ENCODE measurements at places on chromosomes 13 and 19.

DNA sequence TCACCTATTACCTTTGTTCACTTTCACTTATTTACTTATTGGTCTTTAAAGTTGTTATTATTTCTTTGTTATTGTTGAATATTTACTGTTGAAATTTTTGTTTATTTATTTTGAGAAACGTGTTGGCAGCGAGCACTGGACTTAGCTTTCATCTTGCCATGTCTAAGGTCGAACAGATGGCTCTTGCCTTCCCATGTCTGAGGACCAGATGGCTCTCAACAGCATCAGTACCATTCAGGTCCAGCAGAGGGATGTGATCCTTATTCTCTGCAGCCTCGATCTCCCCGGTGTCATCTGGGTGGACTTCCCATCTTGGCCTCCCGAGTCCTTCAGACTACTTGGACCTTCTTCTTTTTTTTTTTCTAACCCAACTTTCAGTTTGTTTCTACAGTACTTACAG is 1437.6 kb downstream of the UQCRFS1 start:
- DNase-seq = no peak

- no peak for DNase-seq
These were observed 80.5 kb downstream of the GPR12 start for GRCh38 chr13:26680123-26680450.

- DNase-seq = no peak
These were observed 31.5 kb upstream of the FARP1 start for GRCh38 chr13:98111168-98112098.

GRCh38 chr13:70568571-70568970 is 460.3 kb upstream of the KLHL1 start:
- no peak for DNase-seq

- no peak for DNase-seq
These were observed 170.6 kb downstream of the KCTD12 start for GRCh38 chr13:76715621-76716020.

DNA sequence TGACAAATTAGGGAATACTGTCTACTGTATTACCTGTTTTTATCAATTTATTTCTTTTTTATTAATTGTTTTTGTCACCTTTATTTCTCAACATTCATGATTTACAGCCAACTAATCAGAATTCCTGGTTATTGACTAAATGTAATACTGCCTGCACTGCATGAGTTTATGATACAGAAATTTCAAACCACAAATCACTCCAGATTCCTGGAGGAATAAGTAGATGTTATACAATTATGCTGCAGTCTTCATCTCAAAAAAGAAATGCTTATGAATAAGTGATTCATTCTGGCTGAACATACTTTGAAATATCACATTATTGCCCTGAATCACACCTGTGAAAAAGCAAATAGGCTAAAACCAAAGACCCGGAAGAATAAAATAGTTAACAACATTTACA is 249.7 kb downstream of the DACH1 start:
- no peak for DNase-seq

Measured in CD4-positive, alpha-beta T cell treated with Interleukin-6 at 100 ng/mL for 8 hours (primary cell).